NCI-H1694 (cell line): ENCODE measurements at places on chromosomes 6 and 20.

DNA sequence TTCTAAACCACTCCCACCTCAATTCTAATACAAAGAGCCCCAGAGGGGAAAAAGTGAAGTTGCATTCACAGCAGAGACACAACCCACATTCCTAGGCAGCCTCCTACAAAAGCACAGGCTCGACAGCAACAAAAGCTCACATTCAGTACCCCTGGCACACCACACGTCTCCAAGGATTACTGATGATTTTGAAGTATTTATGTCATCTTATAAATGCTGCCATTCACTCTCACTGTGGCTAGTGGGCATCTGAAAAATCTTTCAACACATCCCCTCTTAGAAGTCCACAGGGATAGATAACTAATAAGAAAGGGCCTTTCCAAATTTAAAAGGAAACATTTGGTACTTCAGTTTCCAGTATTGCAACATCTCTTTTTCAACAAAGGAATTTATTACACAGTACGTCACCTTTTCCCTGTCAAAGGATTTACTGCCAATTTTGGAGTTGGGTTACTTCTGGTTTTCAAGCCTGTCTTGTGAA, 146.7 kb downstream of the TASP1 start:
- no peak for DNase-seq

- DNase-seq: no peak
These were observed 59.8 kb downstream of the SHPRH start for GRCh38 chr6:145904391-145904790.

DNA sequence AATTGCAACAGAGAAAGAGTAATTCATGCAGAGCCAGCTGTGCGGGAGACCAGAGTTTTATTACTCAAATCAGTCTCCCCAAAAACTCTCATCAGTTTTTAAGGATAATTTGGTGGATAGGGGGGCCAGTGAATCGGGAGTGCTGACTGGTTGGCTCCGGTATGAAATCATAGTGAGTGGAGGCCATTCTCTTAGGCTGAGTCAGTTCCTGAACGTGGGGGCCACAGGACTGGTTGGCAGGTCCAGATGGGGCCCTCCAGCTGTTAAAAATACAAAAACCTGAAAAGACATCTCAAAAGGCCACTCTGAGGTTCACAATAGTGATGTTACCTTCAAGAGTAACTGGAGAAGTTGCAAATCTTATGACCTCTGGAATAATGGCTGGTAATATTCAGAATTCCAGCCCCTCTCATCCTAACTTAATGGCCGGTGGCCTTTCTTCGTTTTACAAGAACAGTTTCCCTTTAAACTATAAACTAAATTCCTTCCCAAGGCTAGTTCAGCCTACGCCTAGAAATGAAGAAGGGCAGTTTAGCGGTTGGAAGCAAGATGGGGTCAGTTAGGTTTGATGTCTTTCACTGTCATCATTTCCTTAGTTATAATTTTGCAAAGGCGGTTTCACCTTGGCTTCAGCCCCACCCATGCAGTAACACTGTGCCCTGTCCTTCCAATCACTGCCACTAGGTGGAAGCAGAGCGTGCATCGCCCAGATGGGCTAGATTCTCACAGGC, 6.8 kb upstream of the MICA start:
- peak; percentile 50 for DNase-seq

GRCh38 chr6:43749461-43749860, 20.6 kb upstream of the VEGFA start:
- DNase-seq: no peak

DNA sequence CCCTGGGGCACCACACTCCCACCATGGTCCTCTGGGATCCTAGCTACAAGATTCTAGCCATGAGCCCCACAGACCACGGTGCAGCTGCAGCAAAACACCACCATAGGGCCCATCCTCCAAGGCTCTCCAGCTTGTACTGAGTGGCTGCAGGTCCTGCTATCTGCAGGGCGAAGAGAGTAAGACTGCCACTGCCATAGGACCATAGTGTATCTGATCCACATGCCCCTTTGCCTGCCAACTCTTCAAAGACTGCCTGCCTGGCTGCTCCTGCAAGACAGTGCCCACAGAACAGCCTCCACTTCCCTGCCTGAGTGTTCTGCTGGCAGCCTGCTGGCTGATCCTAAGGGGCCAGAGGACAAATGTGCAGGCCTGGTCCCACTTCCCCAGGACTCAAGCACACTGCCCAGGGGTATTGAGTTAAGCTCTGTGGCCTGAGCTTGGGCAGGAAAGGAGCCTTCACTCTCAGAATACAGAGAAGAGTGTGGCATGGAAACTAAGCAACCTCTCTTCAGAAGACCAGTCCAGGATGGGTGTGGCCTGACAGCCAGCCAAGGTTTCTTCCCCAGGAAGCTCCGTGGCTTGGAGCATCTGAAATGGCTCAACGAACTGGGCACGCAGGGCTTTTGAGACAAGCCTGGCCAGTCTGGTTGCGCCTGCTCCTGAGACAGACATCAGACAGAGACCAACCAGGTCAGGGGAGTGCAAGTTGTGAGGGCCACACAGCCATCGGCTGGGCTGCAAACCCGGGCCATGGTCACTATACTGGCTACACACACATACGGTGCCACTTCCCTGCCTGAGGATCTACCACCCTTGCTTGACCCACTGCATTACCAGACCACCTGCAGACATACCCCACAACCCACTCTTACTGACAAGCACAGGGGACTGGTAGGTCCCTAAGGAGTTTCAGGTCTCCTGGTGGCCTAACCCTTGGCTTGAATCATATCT, 54.5 kb downstream of the RNGTT start:
- DNase-seq: no peak
